Activated T-cell treated with anti-CD3 and anti-CD28 coated beads, Interleukin-2, amount 50 U/mL, for 72 hours (primary cell): ENCODE measurements at places on chromosomes 7 and 10. TPM values are rescaled to one million over a fixed set of nuclear protein-coding genes. Genes with fewer than 3 reads are reported as not detected.

GRCh38 chr7:12701433-12701832 is 14.0 kb downstream of the ARL4A start:
- DNase-seq = no peak
- no peaks in the 10 kb centered on the region for H3K27me3 ChIP-seq
- no peak overlapping the region for H3K27ac ChIP-seq

Gene EBF3
- not detected for total RNA-seq

GRCh38 chr7:35817181-35817580 is 16.3 kb downstream of the SEPTIN7 start:
- no peak overlapping the region for H3K4me3 ChIP-seq
- H3K4me1 ChIP-seq = peaks cover 76% of the 10 kb centered on the region
- H3K27me3 ChIP-seq = no peaks in the 10 kb centered on the region
- peak overlapping the region; percentile 81 for H3K27ac ChIP-seq

Gene LRRN3
- 15.3 TPM for total RNA-seq

Gene SLC13A4
- not detected for total RNA-seq

GRCh38 chr7:93897680-93898079 is 7.1 kb upstream of the TFPI2 start:
- H3K27me3 ChIP-seq = peaks cover 20% of the 10 kb centered on the region
- H3K27ac ChIP-seq = no peak overlapping the region
- no peaks in the 10 kb centered on the region for H3K36me3 ChIP-seq
- no peak overlapping the region for H3K4me3 ChIP-seq

DNA sequence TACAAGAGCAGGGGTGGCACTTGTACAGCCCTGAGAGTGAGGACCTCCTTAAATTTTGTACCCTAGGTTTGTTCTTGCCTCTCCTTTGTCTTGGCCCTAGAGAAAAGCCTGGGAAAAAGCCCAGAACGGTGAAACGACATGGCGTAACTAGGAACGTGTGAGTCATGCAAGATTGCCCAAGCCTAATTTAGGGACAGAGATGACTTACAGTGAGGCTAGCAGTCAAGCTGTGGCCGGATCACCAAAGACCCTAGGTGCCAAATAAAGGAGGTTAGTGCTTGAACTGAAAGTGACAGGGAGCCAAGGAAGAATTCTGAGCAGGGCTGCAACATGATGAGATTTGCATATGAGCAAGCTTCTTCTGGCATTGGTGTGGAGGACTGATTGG is 25.1 kb downstream of the TBXAS1 start:
- H3K27me3 ChIP-seq = no peaks in the 10 kb centered on the region
- H3K4me1 ChIP-seq = peaks cover 18% of the 10 kb centered on the region
- DNase-seq = no peak
- H3K27ac ChIP-seq = no peak overlapping the region
- H3K36me3 ChIP-seq = no peaks in the 10 kb centered on the region

Gene STAMBPL1
- total RNA-seq = 39.9 TPM

DNA sequence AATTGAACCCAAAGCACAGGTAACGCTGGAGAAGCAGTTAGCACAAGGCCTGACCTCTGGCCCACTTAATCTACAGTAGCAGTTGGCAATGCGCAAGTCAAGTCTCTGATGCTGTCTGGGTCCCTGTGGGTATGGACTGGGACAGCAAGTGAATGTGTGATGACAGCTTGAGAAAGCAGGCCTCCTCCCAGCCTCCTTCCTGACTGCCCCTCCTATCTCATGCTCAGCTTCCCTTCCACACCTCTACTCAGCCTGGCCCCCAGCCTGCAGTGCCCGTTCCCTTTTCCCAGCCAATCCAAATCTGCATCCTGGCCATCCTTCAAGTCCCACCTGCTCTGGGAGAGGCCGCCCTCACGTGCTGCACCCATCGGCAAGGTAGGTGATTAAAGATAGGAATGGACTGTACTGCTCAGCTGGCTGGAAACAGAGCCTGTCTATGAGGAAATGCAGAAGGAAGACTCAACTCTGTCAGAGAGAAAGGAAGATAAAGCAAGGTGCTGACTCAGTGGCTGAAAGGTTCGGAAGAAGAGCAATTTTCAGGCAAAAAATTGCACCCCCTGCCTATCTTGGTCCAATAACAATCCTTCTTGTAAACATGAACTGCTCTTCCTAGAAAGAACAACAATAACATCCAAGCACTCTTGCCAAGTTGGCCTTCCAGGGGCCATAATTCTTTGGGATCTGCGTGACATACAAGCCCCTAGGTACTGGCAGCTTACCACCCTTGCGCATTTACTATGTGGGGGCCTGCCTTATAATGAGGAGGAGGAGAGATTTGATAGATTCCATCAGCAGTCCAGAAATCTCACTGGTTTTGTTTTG is 16.6 kb upstream of the FGFR2 start:
- no peaks in the 10 kb centered on the region for H3K36me3 ChIP-seq
- H3K4me3 ChIP-seq = no peak overlapping the region
- DNase-seq = no peak
- peaks cover 8% of the 10 kb centered on the region for H3K27me3 ChIP-seq
- H3K27ac ChIP-seq = no peak overlapping the region

GRCh38 chr7:44134943-44135628 is 6.0 kb downstream of the MYL7 start:
- H3K4me1 ChIP-seq = peaks cover 5% of the 10 kb centered on the region
- H3K27me3 ChIP-seq = no peaks in the 10 kb centered on the region
- H3K27ac ChIP-seq = no peak overlapping the region
- H3K36me3 ChIP-seq = no peaks in the 10 kb centered on the region
- H3K4me3 ChIP-seq = no peak overlapping the region
- no peak for DNase-seq

DNA sequence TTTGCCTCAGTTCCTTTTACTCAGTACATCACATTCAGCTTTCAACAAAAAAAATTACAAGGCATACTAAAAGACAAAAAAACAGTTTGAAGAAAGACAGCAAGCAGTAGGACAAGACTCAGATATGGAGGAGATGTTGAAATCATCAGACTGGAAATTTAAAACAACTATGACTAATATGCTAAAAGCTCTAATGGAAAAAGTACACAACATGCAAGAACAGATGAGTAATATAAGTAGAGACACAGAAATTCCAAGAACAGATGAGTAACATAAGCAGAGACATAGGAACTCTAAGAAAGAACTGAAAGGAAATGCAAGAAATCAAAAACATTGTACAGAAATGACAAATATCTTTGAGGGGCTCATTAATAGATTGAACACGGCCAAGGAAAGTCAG is 402.6 kb downstream of the NEBL start:
- no peaks in the 10 kb centered on the region for H3K4me1 ChIP-seq
- no peak for DNase-seq
- peaks cover 3% of the 10 kb centered on the region for H3K36me3 ChIP-seq
- H3K27me3 ChIP-seq = no peaks in the 10 kb centered on the region
- no peak overlapping the region for H3K27ac ChIP-seq

- H3K36me3 ChIP-seq = peaks cover 23% of the 10 kb centered on the region
- no peak for DNase-seq
- H3K27ac ChIP-seq = no peak overlapping the region
- H3K27me3 ChIP-seq = no peaks in the 10 kb centered on the region
- H3K4me3 ChIP-seq = no peak overlapping the region
Observed at GRCh38 chr7:131431289-131431688, 103.6 kb downstream of the MKLN1 start.

DNA sequence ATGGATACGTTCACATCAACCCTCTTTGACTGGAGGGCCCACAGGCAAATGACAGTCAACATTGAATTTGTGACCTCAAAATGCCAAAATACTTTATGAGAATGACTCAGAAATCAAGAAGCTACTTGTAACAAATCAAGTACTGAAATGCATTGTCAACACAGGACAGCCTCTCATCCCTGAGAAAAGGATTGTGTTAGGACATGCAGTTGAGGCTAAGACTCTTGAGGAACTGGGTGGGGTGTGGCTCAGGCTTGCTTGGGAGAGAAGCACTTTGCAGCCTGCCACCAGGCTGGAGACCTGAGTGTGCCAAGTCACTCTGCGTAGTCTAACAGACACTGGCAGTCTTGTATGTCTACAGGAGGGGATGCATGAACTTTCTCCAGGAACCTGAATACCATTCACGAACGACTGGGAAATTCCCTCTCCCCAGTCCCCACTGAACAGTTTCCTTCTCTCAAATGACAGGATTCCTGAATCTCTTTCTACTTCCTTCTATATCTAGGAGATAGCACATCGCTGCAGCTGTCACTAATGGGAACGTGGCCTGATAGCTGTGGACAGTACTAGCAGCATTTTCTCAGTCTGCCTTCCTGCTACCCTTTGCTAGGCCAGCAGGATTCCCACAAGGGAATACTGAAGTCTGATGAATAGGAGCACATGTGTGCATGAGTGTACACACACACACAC is 3.3 kb upstream of the SMO start:
- H3K4me3 ChIP-seq = no peak overlapping the region
- H3K36me3 ChIP-seq = no peaks in the 10 kb centered on the region
- peaks cover 8% of the 10 kb centered on the region for H3K4me1 ChIP-seq
- no peak overlapping the region for H3K27ac ChIP-seq
